ENCODE measurements at places on chromosomes 11 and 22. TPM values are rescaled to one million over a fixed set of nuclear protein-coding genes. Genes with fewer than 3 reads are reported as not detected.

DNA sequence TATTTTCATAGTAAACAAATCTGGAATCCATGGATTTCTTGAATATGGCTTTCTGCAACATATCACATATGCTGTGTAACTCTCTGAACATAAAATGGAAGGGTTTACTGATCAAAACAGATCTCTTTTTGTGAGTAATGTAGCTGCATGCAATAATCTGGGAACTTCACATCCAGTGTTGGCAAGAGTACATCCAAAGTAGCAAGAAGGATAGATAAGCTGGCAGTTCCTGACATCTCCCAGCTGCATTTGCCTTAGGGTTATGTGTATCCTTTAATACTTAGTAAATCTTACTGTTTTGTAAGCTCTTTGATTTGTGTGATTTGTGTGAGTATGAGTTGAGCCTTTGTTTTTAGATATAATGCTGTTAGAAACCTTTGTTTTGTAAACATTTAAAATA, 280.4 kb upstream of the CNTN5 start:
- no peak for DNase-seq

Gene SPTBN2
- total RNA-seq: 73.2 TPM

GRCh38 chr11:83255366-83255765, 30.8 kb downstream of the CCDC90B start:
- DNase-seq: no peak

- DNase-seq: peak; percentile 96
Measured at GRCh38 chr11:27280140-27280539, 82.9 kb downstream of the CCDC34 start.

Gene SLC22A25
- 0.10 TPM for total RNA-seq

DNA sequence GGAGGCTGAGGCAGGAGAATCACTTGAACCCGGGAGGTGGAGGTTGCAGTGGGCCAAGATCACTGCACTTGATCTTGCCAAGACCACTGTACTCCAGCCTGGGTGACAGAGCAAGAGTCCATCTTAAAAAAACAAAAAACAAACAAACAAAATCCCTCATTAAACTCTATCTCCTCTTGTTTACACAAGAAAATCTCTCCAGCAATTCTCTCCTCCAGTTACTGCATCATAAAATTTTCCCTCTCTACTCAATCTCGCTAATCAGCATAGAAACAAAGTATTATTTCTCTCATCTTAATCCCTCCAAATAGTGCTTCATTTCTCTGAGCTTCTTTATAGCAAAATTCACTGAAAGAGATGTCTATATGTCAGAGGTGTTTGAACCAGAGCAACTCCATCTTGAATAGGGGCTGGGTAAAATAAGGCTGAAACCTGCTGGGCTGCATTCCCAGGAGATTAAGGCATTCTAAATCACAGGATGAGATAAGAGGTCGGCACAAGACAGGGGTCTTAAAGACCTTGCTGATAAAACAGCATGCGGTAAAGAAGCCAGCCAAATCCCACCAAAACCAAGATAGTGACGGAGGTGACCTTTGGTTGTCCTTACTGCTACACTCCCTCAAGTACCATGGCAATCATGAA, 19.8 kb downstream of the MTMR2 start:
- DNase-seq: no peak

Gene ZNF215
- total RNA-seq: 1.6 TPM

Gene CRYBA4
- not detected for total RNA-seq

DNA sequence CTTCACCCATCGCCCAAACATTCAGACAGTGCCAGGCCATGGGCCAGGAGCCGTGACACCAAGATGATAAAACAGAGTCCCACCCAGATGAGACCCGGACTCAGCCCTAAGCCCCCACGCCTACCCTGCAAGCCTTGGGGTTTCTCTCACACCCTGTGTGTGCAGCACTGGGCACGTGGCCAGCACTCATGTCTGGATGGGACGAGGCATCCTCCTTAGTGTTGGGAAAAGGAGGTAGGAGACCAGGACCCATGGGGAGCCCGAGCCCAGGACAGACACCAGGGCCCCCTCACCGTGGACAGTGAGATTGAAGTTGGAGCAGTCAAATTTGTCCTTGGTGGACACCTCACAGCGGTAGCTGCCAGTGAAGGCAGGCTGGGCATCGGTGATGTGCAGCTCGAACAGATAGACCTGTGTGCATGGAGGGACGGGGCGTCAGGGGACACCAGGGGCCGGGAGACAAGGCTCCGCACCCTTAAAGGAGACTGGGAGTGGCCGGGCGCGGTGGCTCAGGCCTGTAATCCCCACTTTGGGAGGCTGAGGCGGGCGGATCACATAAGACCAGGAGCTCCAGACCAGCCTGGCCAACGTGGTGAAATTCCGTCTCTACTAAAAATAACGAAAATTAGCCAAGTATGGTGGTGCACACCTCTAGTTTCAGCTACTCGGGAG, 4.2 kb downstream of the MYBPC3 start:
- no peak for DNase-seq

DNA sequence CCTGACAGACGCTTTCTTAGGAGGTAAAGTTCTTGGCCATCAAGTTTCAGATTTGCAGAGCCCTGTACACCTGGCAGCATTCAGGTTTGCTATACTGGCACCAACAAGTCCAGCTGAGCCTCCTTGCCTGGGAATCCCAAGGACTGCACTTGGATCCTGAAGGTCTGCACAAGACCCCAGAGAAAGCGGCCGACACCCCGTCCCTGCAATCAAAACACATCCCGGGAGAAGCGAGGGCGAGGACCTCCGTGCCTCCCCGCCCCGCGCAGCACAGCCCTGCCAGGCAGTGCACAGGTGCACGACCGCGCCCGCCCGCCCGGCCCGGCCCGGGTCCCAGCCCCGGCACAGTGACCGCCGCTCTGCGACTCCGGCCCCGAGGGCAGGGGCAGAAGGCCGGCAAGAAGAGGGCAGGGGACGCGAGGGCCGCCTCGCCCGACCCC, 559 bp downstream of the MRTFA start:
- no peak for DNase-seq

DNA sequence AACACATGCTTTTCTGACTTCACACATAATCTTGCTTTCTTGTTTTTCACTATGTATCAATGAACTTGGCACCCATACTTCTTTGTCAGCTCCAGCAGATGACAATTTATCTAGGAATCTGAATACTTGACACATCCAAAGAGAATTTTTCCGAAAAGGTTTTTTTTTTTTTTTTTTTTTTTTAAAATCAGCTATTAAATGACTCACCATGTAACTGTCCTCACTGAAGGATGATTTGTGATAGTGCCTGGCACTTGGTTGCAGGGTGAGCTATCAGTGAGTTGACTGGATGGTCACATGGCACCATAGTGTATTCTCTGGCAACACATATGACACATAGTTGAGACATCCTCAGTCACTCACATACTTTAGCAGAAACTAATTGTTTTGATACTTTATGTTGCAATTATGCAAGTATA, 133.4 kb upstream of the E2F8 start:
- DNase-seq: no peak

DNA sequence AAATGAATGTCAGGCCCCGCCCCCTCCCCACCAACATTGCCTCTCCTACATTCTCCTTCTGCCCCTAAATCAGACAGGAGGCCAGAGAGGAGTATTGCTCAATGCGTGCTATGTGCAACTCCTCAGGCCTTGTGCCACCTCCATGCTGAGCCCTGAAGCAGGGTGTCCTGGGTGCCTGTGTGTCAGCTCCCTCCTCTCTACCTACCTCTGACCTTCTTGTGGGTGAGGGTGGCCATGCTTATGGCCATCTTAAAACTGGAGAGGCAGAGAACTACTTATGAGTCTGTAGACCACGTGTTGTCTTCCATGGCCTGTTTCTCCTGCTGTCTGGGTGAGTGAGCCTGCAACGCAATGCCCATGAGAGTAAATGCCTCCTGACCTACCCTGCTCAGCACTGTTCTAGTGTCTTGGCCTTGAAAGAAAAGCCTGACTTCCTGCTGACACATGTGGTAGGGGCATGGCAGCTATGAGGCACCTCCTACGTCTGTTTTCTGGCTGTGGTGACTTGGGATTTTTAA, 10.5 kb downstream of the MCAM start:
- no peak for DNase-seq

Gene FSHB
- not detected for total RNA-seq

DNA sequence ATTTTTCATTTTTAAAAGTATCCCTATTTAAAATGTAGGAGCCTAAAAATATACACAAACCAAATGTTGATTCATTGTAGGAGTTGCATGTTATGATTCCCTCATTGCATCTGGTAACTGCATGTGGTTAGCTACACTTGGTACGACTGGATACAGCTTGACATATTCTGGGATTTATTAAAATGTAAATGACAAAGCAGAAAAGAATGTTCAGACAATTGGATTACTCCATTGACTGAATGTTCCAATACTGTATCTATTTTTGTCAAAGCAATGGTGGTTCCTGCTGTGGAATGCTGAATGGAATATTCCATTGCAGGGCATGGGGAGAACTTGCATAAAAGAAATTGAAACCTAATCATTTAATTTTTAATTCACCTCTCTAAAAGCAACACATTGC, 30.8 kb downstream of the BLID start:
- DNase-seq: peak; percentile 96

- DNase-seq: no peak
Measured at GRCh38 chr11:120338107-120338933, 2.1 kb downstream of the ARHGEF12 start.

DNA sequence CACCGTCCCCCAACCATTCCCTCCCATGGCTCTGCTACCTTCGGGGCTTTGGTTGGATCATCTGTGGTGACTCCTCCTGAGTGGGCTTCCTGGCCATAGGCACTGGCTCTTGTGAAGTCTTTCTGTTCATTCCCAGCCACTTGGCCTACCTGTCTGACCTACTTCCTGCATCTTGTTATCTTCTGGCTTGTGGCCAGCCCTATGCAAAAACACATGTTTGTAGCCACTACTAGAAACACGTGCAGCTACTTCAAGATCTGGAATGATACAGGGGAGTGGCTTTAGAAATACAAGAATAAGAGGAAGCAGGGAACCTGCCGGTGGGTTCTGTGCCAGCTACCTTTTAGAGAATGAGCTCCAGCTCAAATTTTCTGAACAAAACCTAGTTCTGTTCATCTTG, 20.9 kb downstream of the RCOR2 start:
- no peak for DNase-seq

Gene MUC15
- 19.5 TPM for total RNA-seq

- no peak for DNase-seq
Measured at GRCh38 chr11:116697011-116697410, 75.8 kb downstream of the BUD13 start.

DNA sequence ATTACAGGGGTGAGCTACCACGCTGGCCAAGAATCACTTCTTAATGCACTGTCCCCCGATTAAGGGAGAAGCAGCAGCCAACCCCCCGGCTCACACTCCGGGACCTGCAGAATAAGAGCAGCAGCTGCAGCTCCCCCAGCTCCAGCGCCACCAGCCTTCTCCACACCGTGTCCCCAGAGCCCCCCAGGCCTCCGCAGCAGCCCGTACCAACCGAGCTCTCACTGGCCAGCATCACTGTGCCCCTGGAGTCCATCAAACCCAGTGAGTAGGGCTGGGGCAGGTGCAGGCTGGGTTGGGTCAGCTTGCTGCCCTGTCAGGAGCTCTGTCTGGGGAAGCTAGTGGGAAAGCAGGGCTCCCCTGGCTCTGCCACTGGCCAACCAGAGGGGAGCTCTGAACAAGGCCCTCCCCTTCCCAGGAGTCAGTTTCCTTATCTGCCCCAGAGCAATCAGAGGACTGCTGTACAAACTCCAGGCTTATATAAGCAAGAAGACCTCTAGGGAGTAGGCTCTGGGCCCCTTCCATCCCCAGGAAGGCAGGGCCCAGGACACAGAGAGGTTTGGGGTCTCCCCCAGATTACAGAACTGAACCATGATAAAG, 8.5 kb upstream of the SH3BP1 start:
- no peak for DNase-seq

DNA sequence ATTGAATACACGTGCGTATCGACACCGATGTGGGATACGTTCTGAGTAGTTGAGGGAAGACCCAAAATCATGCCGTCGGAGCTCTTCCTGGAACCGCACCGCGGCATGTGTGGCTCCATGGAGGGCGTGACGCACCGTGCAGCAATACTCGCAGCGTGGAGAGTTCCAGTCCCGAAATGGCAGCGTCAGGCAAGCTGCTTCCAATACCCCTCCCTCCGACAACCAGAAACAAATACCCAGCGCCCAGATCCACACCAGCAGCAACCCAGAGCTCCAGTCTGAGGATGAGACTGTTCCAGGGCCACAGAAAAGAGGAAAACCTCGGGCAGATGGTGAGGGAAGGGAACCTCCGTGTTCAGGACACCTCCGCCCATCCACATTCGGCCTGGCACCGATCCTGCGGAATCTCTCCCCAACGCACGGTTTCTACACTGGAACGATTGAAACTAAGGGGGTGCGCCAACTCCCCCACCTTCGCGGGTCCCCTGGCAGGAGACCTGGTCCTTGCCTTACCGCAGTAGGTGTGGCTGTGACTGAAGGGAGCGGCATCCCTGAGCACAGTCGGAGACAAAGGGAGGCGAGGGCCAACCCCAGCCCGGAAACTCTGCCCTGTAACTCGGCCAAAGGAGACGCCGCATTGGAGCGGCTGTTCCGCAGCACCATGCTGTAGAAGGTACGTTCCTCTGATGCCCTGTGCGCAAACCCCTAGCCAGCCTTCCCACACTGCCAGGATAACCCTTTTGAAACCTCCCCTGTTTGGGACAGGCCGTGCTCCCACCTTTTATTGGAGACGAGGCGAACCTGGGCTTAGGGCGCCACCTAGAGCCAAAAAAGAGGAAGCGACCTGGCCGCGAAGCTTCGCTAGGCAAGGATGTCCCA, 28.2 kb downstream of the DBX1 start:
- peak; percentile 40 for DNase-seq

DNA sequence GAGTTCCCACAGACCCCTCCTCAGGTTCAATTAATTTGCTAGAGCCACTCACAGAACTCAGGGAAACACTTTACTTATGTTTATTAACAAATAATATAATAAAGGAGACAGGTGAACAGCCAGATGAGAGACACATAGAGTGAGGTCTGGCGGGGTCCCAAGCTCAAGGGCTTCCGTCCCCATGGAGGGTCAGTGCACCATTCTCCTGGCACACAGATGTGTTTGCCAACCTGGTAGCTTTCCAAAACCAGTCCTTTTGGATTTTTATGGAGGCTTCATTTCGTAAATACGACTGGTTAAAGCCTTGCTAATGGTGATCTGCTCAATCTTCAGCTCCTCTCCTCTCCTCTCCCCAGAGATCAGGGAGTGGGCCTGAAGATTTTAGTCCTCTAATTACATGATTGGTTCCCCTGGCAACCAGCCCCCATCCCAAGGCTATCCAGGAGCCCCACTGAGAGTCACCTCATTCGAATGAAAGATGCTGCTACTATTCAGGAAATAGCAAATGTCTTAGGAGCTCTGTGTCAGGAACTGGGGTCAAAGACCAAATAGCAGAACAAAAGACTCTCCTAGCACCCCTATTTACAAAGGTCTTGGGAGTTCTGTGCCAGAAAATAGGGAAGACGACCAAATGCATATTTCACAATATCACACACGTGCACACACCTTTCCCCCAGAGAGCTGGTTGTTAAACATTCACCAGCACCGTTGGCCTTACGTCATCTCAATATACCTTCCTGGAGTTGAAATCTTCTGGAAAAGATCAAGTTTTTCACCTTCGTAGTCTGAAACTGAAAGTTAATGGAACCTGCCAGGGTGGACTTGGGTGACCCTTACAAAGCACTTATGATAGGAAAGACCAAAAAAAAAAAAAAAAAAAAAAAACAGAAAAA, 23.8 kb upstream of the CAPRIN1 start:
- DNase-seq: no peak
